ENCODE measurements at places on chromosomes 6 and 20.

- no peak for DNase-seq
Observed at GRCh38 chr6:141057761-141058160, 1075.0 kb upstream of the GJE1 start.

DNA sequence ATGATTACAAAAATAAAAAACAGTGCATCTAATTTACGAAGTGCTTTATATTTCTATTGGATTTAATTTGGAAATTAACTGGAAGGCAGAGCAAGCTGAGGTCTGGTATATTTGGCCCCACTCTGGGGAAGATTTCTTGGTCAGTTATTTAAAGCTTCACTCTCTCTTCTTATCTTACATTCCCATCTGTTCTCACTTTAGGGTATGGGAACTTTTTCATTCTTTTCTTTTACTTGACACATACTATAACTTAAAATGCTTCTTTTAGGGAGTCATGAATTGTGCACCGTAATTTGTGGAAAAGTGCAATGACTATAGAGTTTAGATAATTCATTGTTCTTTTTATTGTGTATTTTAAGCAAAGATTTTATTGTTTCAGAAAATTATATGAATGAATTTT lies 170.4 kb downstream of the BCKDHB start:
- no peak for DNase-seq

DNA sequence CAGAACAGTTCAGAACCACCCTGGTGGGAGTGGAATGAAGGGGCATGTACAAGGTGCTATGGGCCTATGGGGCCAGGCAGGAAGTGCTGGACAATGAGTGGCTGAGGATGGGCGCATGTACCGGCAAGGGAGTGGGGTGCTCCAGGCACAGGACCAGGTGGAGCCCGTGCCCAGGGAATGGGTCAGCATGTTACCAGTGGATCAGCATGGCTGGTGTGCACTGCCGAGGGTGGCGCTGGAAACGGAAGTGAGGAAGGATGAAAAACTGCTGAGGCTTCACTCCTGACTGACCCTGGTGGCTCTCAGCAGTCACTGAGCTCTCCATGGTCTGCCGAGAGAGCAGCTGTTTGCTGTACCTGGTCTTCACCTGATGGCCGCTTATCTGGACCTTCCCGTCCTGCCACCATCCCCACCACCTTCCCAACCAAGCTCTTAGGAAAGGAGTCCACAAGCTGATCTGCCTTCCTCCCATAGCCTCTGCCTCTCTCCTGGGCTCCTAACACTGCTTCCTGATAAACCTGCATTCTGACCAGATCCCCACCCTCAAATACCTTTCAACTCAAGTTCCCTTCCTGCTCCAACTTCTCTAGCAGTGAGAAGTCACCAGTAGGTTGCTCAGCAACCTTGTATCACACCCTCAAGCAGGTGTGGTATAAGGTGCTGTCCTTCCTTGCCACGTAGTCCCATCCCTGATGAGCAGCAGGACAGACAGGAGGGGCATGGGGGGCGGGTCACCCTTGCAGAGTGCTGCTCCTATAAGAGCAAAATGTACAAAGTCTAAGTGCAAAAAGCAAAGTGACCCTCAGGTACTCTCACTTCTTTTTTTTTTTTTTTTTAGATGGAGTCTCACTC lies 7.1 kb downstream of the UQCC2 start:
- no peak for DNase-seq

DNA sequence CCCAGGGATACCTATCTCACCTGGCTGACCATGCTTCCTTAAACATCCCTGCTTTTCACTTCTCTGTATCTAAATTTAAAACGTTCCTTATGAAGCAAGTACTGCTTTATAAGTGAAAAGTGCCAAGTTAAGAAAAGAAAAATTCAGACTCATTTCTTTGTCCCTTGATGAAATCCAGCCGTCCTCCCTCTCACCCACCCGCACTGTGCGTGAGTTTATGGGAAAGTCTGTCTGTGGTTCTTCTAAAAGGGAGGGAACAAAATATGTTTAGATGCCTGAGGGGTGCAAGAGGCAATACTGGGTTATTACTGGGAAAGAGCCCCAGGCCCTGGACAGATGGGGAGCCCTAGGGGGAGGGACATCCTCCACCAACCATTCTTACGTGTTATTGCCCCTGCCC lies 31.2 kb downstream of the SPDEF start:
- no peak for DNase-seq

GRCh38 chr20:3156811-3157619 lies 2.6 kb downstream of the FASTKD5 start:
- no peak for DNase-seq

DNA sequence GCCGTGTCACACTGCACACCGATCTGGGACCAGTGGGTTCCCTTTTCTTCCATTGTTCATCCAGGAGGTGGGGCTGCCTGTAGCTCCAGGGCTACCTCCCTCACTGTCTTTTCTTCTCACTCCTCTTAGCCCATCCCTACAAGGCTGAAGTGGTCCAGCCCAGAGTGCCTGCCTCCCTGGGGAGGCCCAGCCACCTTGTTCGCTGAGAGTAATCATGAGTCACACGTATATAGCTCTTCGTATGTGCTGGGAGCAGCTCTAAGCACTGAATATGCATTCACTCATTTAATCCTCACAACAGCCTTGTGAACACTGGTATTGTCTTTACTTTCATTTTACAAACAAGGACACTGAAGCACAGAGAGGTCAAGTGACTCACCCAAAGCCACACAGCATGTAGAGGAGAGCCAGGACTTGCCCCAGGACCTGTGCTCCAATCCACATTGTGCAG lies 14.7 kb upstream of the CCDC167 start:
- peak; percentile 58 for DNase-seq

DNA sequence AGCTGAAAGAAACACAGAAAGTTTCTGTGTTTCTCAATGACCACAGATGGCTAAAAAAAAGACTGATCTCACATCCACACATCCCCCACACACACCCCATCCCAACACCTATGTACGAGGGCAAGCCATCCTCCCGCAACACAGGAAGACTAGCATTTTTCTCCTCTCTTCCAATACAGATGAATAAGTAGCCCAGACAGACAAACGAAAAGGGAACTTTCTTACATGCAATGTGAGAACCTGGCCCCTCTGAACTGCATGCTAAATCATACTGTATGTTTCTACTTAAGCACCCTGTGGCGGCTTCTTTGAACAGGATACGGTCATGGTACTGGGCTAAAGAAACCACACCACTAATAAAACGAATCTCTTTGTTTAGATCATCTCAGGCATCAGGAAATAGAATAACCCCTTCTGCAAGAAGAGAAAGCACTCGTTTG lies 116.2 kb downstream of the GMDS start:
- DNase-seq, result no peak

DNA sequence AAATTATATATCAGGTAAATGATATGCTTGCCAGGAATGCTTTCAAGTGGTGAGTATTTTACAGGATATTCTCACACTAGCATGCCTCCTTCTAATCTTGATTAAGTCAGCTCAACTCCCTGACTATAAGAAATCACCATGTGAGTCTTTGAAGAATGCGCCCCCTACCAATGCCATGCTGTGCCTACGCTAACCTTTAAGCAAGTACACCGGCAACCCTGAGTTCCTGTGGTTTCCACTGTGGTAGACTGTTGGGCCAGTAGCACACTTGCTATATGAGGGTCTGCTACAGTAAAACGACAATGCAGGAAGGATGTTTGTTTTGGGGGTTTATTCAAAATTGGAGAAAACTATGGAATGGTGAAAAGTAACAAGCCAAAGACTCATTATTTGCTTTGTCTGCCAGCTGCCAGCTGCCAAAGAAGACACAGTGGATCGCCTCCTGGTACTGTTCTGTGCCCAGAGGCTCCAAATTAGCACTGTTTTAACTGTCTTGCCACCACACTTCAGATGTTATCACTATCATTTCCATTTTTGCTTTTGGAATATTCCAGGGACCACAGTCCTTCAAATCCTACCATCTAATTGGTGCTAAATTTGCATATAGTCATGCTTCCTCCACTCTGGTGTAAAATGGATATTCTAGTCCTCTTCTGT lies 333.5 kb downstream of the RNGTT start:
- no peak for DNase-seq

DNA sequence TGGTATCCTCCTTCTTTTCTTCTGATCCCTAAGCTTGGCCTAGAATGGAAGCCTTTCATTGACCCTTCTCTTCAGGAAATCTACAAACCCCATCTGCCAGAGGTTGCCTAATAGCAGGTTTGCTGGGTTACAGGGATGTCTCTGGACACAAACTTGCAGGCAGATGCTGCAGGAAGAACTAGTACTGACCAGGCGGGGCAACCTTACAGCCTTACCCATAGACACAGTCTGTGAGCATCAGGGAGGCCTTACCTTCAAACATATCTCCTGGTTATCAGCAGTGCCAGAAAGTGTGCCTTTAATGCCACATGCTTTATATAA lies 2.6 kb downstream of the SCUBE3 start:
- no peak for DNase-seq

GRCh38 chr20:63082308-63082938 lies 75.7 kb upstream of the BHLHE23 start:
- peak; percentile 33 for DNase-seq

DNA sequence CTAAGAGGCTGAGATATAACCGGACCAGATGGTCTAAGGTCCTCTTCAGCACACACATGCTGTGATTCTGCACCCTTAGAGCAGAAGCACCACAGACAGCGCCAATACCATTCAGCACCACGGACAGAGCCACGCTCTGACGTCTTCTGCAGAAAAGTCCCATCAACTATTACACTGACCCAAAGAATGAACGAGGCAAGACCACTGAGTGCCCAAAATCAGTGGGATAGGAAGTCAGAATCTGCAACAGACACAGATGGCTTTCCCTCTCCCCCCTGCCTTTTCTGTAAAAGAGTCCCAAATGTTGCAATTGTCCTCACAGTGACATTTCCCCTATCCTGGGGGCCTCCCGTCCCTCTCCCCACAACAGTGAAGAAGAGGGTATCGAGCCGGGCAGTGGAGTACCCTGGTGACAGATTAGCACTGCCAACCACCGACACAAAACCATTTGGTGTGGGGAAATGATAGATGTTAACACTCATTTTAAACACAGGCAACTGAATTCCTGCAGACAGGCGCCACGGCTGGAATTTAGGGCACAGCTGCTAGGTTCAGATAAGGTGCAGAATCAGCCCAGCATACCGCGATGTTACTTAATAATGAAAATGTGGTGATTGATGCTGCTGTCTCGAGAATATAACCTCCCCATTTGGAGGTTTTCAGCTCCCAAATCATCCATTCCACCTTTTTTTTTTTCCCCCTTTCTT lies 66.6 kb upstream of the CTNNBL1 start:
- DNase-seq, result peak; percentile 27

DNA sequence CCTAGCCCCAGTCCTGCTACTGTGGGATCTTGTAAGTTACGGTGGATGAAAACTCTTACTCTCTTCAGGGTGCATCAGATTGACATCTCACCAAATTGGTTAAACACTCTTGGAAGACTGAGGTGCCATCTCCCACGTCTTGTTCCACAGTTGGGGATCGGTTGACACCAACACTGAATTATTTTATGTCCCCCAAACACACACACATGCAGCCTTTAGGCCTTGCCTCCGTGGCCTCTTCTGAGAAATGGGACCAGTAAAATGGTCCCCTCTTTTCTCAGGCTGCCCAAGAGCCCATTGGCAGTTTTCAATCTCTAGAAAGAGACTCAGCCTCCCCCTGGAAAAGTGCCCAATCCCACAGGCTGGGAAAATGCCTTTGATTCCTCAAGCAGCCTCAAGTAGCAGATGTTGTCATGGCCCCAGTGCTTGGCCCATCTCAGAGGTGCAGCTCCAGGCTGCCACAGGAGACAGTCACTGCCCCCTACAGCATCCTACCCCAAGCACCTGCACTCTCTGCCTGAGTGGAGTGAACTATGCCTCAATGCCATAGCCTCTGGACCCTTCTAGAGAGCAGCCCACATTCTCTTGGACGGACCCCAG lies 163.9 kb downstream of the ANKRD60 start:
- DNase-seq, result no peak

- DNase-seq, result no peak
Observed at GRCh38 chr20:45506398-45506797, 9.0 kb downstream of the SPINT3 start.

- DNase-seq, result peak; percentile 16
Observed at GRCh38 chr6:8131265-8131897, 29.0 kb upstream of the EEF1E1 start.

- no peak for DNase-seq
Observed at GRCh38 chr6:31208506-31208905, 38.0 kb upstream of the POU5F1 start.

DNA sequence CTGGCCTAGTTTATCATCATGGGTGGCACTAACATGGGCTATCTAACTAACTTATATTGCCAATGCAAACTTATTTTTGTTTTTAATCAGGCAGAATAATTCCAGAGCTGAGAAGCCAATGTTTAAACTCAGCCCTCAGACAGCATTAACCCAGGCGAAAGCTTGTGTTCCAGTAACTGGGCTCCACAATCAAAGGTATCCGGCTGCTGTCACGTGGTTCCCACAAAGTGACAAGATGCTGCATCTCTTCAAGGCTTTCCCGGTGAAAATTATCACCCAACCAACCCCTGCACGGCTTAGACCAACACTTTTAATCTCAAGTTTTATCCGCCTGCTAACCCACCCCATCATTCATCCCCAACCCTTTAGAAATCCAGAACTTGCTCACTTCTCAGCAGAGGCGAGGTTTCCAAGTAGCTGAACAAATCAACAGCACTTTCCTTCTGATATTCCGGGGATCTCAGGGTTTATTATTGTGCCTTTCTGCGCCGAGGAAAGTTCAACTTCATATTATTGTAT lies 885 bp downstream of the MTCL3 start:
- no peak for DNase-seq

GRCh38 chr20:38250609-38251008 lies 9.9 kb downstream of the KIAA1755 start:
- no peak for DNase-seq

DNA sequence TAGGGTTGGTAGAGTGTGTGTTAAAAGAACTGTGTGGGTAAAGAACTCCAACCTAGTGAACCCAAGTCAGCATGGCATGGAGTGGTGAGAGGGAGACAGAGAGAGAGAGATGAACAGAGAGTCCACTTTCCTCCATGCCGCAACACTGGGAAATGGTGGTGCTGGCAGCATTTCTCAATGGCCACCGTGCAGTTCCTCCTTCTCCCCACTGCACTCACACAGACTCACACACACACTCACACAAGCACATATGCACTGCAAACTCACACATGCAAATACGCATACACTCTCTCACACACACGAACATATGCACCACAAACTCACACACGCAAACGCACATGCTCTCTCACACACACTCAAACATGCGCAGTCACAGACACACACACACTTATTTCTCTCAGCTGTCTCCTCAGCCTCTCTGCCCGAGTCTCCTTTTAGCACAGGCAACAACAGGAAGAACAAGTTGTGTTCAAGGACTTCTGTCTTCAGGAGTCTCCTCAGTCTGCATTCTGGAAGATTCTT lies 66.5 kb upstream of the LY86 start:
- no peak for DNase-seq

Measured in stimulated activated CD4-positive, alpha-beta T cell treated with anti-CD3 and anti-CD28 coated beads, Interleukin-4, amount 100 ng/mL, for 1 hour (primary cell).